ENCODE measurements at places on chromosomes 1 and 21. TPM values are rescaled to one million over a fixed set of nuclear protein-coding genes. Genes with fewer than 3 reads are reported as not detected.

Gene IRF6
- 27.8 TPM for polyA plus RNA-seq

Gene LENEP
- polyA plus RNA-seq, result not detected

Gene RER1
- polyA plus RNA-seq, result 63.8 TPM

Gene E2F2
- polyA plus RNA-seq, result 0.87 TPM

Gene SLC44A5
- polyA plus RNA-seq, result 3.9 TPM

Gene GCSAML
- 0.08 TPM for polyA plus RNA-seq

Gene HCRTR1
- not detected for polyA plus RNA-seq

Gene SPATA46
- polyA plus RNA-seq, result not detected

Gene CENPF
- polyA plus RNA-seq, result 0.15 TPM

Gene ARHGAP29
- polyA plus RNA-seq, result 4.4 TPM

Gene TACSTD2
- polyA plus RNA-seq, result 5.2 TPM

Gene CRYBG2
- 0.15 TPM for polyA plus RNA-seq

Gene TIE1
- polyA plus RNA-seq, result 5.8 TPM

Gene RAVER2
- polyA plus RNA-seq, result 9.9 TPM

Gene SRGAP2
- 6.0 TPM for polyA plus RNA-seq

Gene ASAP3
- polyA plus RNA-seq, result 24.9 TPM

Gene OMA1
- 11.1 TPM for polyA plus RNA-seq

Gene PTPN7
- polyA plus RNA-seq, result 1.8 TPM

Gene DNALI1
- 15.4 TPM for polyA plus RNA-seq

Gene SEMA4A
- 4.7 TPM for polyA plus RNA-seq

Gene PCP4
- polyA plus RNA-seq, result 1.2 TPM

Gene DTL
- polyA plus RNA-seq, result 1.3 TPM

Gene LDLRAD1
- polyA plus RNA-seq, result 0.40 TPM

Gene HPCAL4
- 0.15 TPM for polyA plus RNA-seq

Gene SNIP1
- 5.3 TPM for polyA plus RNA-seq

Gene ITGB2
- 6.7 TPM for polyA plus RNA-seq

Gene CKS1B
- polyA plus RNA-seq, result 40.9 TPM

Gene PTAFR
- 1.7 TPM for polyA plus RNA-seq

Gene CELA3A
- polyA plus RNA-seq, result 53.2 TPM

Gene TEX38
- not detected for polyA plus RNA-seq
